Fibroblast of upper back skin (primary cell): ENCODE measurements at places on chromosomes 7 and 10.

DNA sequence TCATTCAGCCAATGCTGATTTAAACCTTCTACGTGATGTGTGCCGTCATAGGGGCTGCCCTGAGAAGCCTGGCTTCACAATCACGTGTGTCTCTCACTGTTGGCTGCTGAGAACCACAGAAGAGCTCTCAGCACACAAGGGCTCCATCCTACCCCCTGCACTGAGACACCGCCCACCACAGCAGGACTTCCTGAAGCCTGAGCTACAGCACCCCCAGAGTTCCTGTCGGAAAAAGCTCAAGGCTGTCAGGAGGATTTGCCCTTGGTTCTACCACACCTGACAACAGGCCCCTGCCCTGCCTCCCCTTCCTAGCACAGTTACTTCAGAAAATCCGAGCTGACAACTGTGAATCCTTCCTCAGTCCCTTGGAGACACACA is 191.9 kb downstream of the MAD1L1 start:
- no peak for DNase-seq

- DNase-seq: peak; percentile 39
These were observed 171.5 kb upstream of the SP4 start for GRCh38 chr7:21256310-21256877.

DNA sequence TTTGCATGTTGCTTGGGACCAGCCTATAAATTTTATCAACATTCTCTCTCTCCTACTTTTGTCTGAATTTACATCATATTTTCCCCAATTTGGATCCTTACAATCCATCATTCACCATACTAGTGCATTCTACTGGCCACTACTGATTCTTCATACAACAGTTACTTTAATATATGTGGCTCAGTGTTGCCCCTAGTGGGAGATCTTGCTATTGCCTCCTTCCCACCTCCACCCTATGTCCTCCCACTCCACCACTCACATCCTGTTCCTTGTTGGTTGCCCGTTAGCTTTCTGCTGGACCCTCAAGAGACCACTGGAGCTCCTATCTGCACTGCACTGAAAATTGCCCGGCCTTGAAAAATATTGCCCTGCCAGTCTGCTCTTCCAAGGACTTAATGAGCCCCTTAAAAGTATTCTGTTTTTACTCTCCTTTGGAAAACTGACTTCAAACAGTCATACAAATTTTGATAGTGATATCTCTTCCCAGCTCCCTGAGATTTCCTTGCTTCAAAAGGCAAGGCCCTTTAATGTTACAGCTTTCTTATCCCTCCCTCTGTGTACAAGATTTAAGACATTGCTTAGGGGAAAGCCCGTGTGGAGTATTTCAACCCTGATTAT is 243.2 kb upstream of the TMEM229A start:
- no peak for DNase-seq

GRCh38 chr7:140674356-140674800 is 1.6 kb downstream of the ADCK2 start:
- DNase-seq: no peak

DNA sequence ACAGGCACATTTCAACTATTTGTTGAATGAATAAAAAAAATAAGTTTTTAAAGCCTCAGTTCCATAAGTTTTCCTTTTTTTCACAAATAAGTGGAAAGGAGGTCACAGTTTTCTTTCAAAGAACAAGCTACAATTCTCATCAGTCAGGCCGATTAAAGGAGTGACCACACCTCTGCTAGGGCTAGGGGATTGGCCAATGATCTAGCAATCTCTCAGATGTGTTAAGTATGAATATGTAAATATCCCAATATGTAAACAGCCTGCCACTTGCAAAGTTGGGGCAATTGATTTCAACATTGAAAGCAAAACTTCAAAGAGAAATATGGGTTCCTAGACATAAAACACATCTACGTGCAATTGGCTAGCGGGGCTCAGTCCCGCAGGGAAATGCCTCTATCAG is 614.9 kb downstream of the KCNMA1 start:
- DNase-seq: no peak
